Kidney (tissue), 22 donors: ENCODE measurements at places on chromosomes 1 and 21.

DNA sequence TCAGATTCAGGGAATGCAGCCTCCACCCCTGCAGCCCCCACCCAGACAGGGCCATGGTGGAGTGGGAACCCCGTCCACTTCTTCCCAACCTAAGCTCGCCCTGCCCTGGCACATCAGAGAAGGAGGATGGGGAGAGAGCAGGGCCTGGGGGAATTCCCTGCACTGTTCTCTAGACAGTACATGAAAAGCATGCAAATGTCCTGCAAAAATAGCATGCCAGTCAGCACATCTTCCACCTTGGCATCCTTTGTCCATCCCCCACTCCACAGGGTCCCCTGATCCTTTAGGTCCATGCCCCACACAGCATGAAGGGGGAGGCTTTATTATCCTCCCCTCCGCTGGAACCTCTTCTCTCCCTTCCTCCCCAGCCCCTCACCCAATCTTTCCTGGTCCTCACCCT is 35.0 kb upstream of the RD3 start:
- DNase-seq, result no peak

GRCh38 chr1:17919525-17920439 is 164.6 kb downstream of the ACTL8 start:
- DNase-seq, result no peak

DNA sequence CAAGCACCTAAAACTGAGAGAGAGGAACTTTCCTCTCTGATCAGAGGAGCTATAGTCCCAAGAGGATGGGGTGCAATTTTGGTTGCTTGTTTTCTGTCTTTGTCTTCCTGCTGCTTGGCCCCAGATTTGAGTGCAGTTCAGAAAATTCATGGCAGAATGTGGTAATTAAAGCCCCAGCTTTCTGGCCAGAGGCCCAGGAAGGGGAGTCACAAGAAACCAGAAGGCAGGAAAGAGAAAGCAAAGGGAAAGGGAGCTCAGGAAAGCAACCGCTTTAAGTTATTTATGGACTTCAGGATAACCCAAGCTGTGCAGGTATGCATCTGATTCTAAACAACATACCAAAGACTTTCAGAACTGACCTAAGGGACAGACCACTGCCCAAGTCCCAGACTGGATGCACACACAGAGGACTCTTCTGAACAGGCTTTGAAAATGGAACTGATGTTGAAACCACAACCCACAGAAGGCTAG is 88.8 kb downstream of the ST3GAL3 start:
- DNase-seq, result no peak

DNA sequence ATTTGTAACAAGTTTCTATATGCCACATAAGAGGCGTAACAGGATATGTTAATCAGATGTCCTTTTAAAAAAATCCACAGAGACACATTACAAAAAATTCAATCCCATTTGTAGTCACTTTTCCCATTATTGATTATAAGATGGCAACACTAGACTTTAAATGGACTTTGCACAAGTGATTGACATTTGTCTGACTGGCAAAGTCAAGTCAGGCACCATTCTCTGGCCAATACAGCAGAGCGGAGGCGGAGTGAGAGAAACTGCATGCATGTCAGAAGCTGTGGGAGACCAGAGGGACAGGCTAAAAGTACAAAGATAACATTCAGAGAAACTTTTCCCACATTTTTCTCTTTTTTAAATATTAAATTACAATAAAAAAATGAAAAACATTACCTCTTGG is 28.1 kb upstream of the RGS5 start:
- no peak for DNase-seq
